ENCODE measurements at places on chromosomes 1 and 21.

- no peak for DNase-seq
These were observed 36.9 kb upstream of the DISP1 start for GRCh38 chr1:222777977-222778376.

DNA sequence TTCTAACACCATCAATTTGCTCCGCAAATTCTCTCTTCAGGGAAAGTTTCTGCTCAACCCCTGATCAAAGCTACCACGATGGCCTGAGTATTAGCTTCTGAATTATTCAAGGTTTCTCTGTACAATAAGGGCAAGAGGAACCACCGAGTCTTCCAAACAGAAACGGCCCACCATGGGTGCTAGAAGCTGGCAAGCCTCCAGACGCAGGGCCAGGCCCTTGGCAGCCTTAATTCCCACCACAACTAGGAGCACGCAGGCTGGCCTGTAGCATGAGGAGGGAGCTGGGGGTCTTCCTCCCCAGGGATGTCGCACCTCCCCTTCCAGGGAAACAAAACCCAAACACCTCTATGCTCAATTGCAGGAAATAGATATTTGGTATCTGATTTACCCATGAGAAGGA is 11.1 kb downstream of the RSPH1 start:
- DNase-seq: no peak

DNA sequence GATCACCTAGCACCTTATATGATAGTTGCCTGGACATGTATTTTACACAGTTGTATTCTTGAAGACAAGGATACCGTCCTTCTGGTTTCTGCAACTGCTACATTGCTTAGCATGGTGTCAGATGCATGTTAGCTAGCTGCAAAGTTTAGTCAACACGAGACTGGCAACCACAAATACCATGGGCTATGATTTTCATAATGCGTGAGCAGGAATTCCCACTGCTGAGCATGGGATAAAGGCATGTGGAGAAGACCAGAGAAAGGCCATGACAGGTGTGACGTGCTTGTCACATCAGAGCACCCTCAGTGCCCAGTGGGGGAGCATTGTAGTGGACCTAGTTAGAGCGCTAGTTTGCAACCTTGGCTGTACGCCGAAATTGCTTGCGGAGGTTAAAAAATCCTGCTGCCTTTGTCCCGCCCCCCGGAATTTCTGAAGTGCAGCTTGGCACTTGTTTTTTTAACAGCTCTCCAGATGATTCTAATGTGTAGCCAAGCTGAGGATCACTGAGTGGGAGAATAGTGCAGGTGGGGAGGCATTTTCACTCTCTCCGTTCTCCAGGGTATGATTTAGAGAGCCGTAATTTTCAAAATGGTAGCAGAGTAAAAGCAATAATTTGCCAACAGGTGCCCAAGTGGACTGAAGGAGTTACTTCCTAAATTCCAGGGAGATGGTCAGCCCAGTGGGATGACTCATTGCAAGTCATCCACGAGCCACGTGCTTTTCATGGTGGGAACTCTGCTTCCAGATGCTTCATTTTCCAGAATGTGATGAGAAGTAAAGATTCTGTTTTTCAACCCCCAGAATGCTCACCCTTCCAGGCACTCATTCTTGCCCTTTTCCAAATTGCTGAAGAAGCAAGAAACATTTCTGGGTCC is 81.0 kb downstream of the CNIH3 start:
- DNase-seq: no peak

- DNase-seq: no peak
These were observed 50.0 kb downstream of the PTPRU start for GRCh38 chr1:29286194-29286767.

DNA sequence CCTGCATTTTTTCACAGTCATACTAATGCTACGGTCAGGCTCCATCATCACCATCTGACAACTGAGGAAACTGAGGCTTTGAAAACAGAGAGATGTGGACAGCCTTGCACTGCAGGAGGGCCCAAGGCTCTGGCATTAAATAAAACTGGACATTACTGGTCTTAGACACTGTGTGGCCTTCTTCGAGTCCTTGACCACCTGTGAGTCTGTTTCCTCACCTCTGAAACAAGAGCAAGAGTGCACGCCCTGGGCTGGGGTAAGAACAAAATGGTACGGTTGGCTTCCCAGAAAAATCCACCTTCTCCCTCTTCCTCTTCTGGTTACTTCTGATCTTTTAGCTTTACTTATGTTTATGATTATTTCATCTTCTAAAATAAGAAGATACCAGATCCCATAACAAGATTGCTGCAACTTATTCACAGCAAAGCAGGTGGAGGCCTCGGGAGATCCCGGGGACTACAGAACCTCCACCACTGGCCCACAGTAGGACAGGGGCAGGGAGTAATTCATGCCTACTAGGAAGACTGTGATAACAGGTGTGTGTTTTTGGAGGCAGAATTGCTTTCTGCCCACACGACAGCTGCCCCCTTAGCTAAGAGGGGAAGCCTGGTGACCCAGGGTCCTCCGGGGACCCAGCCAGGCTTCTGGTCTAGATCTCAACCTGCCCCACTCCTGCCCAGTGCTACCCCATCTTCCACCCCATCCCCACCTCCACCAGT is 156.4 kb upstream of the EDN2 start:
- no peak for DNase-seq

GRCh38 chr1:247286134-247286670 is 30.3 kb downstream of the VN1R5 start:
- no peak for DNase-seq

- DNase-seq: no peak
These were observed 43.6 kb downstream of the ACP6 start for GRCh38 chr1:147626739-147627138.

- DNase-seq: no peak
These were observed 297.6 kb downstream of the HHAT start for GRCh38 chr1:210626341-210626740.

- DNase-seq: no peak
These were observed 4.2 kb upstream of the KRTAP12-1 start for GRCh38 chr21:44686000-44686781.

- DNase-seq: no peak
These were observed 8.3 kb upstream of the TNFRSF9 start for GRCh38 chr1:7948960-7949359.

GRCh38 chr1:109199710-109200109 is 14.0 kb upstream of the SARS1 start:
- no peak for DNase-seq

GRCh38 chr1:33342041-33342723 is 21.3 kb upstream of the A3GALT2 start:
- no peak for DNase-seq

GRCh38 chr21:14736162-14736561 is 190.0 kb upstream of the SAMSN1 start:
- no peak for DNase-seq

DNA sequence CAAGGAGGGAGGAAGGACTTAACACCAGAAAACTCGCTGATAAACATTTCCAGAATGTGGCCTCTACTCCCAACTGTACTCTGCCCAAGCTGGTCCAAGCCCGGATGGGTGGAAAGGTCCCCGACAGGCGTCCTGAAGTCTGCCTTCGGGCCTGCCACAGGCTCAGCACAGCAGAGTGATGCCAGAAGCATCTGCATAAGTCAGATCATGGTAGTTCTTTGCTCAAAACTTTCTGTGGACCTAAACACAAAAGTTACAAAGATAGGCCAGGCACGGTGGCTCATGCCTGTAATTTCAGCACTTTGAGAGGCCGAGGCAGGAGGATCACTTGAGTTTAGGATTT is 790 bp upstream of the UTS2 start:
- no peak for DNase-seq

DNA sequence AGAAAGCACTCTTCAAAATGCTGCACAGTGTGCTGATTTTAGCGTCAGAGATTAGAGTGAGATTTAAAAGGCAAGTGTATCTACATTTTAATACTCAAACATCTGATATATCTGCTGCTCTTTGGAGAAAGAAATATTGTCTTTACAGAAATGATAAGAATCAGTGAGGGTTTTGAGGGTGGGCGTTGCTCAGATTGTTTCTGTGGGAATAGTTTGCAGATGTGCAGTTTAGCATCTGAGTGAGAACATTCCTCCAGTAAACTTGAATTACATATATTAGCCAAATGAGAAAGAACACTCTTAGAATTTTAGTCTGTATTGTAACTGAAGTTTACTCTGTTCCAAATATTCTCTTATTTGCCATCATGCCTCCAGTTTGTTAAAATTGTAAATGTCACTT is 549.2 kb downstream of the NEGR1 start:
- DNase-seq: no peak

GRCh38 chr1:25425098-25426085 is 4.8 kb upstream of the RHCE start:
- no peak for DNase-seq

GRCh38 chr1:55879346-55879745 is 664.2 kb upstream of the USP24 start:
- no peak for DNase-seq

DNA sequence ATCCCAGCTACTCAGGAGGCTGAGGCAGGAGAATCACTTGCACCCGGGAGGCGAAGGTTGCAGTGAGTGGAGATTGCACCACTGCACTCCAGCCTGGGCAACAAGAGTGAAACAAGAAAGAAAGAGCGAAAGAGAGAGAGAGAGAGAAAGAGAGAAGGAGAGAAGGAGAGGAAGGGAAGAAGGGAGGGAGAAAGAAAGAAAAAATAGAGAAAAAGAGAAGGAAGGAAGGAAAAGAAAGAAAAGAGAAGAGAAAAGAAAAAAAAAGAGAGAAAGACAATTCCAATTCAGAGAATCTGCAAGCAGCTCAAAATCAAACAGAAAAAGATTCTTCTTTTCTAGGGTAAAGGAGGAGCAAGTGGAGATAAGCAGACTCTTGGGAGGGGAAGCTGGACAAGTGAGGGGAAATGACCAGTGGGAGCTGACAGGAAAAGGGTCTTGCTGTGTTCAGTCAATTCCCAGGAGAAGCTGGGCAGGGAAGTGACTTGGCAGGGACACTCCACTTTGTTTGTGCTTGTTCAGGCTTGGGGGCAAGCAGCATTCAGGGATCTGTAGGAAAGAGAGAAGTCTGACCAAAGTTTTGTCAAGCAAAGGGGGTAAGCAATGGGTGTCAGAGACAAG is 3.6 kb upstream of the CAPN2 start:
- no peak for DNase-seq

DNA sequence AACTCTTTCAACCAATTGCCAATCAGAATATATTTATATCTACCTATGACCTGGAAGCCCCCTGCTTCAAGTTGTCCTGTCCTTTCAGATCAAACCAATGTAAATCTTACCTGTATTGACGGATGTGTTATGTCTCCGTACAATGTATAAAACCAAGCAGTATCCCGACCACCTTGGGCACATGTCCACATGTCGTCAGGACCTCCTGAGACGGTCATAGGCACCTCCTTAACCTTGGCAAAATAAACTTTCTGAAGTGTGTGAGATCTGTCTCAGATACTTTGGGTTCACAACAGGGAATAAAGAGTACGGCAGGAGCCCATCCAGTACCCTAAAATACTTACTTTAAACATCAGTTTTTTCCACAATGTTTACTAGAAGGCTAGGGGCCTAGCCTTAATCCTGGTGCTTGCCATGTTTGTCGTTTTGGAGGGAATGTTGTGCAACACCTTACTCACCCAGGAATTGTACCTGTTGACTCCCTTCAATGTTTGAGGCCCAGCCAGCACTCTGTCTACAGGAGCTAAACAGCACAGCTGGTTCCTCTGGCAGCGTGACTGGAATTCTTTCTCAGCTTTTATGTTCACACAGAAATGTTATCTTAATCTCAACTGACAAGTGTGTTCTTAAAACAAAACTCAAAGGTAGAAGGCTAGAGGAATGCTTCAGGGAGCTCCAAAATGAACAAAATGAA is 90.8 kb upstream of the USP25 start:
- no peak for DNase-seq

GRCh38 chr1:176847052-176847451 is 317.5 kb downstream of the ASTN1 start:
- DNase-seq: no peak

- DNase-seq: no peak
These were observed 90.0 kb downstream of the SELENOF start for GRCh38 chr1:86823821-86824500.

GRCh38 chr1:29999595-29999994 is 723.8 kb downstream of the MATN1 start:
- DNase-seq: no peak

DNA sequence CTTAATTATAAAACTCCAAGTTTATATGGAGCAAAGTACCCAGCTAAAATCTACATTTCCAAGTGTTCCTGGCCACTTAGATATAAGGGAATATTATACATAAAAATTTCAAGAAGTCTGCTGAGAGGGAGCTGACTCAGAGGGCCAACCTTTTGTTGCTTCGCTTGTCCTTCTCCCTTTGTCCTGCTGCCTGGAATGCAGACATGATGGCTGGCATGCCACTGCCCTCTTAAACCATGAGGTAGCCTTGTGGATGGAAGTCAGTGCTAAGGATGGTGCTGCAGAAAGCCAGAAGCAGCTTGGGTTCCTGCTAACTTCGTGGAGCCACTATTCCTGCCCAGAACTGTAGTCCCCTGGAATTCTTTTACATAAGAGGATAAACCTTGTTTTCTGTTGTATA is 38.9 kb upstream of the SRP9 start:
- no peak for DNase-seq

DNA sequence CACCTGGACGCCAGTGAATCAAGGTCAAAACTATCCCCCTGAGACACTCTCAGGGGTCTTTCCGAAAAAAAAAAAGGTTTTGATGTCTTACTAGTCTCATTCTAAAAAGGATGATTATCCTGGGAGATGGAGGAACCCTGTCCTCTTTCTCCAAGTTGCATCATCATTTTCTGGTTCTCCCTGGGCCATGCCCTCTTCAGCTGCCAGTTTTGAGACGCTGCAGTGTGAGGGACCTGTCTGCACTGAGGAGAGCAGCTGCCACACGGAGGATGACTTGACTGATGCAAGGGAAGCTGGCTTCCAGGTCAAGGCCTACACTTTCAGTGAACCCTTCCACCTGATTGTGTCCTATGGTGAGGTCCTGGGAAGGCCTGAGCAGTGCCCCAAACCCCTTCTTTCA is 3.5 kb downstream of the FCRLA start:
- DNase-seq: no peak

DNA sequence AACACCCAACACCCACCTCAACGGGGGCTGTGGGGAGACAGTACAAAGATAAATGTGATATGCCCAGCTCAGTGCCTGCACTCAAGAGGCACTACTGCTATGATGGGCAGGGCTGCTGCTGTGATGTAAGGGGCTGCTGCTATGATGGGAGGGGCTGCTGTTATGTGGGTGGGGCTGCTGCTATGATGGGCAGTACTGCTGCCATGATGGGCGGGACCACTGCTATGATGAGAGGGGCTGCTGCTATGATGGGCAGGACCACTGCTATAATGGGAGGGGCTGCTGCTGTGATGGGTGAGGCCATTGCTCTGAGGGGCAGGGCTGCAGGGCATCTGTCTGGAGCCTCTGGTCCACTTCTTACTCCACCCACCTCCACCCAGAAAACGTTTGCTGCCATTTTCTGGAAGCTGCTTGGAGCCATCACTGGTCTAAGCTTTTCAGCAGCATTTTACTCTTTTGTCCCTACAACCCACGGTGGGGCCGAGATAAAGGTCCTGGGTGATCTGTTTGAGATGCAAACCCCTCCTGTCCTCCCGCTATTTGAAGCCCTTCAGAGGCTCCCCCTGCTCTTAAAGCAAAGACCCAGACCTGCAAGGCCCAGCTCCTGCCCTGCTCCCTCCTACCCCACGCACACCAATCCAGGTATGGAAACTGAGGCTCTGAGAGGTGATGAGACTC is 656.9 kb downstream of the PTPRU start:
- DNase-seq: no peak
